ENCODE measurements at places on chromosomes 5 and 9.

DNA sequence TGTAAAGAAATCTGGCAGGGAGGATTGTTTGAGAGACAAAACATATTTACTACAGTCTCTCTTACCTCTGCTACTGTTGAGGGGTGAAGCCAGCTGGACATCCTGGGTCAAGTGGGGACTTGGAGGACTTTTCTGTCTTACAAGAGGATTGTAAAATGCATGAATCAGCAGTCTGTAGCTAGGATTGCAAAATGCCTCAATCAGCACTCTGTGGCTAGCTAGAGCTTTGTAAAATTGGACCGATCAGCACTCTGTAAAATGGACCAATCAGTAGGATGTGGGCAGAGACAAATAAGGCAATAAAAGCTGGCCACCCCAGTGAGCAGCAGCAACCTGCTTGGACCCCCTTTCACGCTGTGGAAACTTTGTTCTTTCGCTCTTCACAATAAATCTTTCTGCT lies 995.8 kb upstream of the CDH6 start:
- no peak for DNase-seq

- DNase-seq, result no peak
Observed at GRCh38 chr5:97601651-97602050, 418.6 kb upstream of the RIOK2 start.

- no peak for DNase-seq
Observed at GRCh38 chr9:13131416-13131815, 148.1 kb downstream of the MPDZ start.

- no peak for DNase-seq
Observed at GRCh38 chr5:125214080-125214479, 467.6 kb upstream of the ZNF608 start.

GRCh38 chr9:93147632-93148031 lies 13.6 kb upstream of the NINJ1 start:
- no peak for DNase-seq

- DNase-seq, result no peak
Observed at GRCh38 chr5:94485067-94485466, 133.3 kb downstream of the KIAA0825 start.

GRCh38 chr5:115588640-115589039 lies 13.6 kb downstream of the TICAM2 start:
- DNase-seq, result no peak

DNA sequence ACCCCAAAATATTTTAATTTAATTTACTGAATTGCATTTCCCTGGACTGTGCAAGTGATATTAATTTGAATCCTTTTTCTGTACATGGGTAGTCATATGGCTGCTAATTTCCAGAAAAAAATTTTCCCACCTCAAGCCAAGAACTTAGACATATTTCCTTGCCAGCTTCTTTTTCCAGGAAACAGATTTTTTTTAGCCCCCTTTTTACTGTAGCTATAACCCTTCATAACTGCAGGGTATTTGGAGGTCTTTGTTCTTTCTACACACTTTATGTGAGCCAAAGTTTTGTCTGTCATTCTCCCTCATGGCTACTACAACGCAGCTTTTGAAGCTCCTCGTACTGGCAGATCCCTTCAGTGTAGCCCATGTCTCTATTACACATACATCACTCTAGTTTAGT lies 261.2 kb upstream of the PIK3R1 start:
- DNase-seq, result no peak

GRCh38 chr5:32244017-32244416 lies 68.7 kb downstream of the MTMR12 start:
- no peak for DNase-seq

GRCh38 chr9:115117999-115118878 lies at the start of gene TNC:
TNC (minus strand) TSS chr9:115118157; CDS start chr9:115091018, 27,139 bp downstream.
- no peak for DNase-seq

DNA sequence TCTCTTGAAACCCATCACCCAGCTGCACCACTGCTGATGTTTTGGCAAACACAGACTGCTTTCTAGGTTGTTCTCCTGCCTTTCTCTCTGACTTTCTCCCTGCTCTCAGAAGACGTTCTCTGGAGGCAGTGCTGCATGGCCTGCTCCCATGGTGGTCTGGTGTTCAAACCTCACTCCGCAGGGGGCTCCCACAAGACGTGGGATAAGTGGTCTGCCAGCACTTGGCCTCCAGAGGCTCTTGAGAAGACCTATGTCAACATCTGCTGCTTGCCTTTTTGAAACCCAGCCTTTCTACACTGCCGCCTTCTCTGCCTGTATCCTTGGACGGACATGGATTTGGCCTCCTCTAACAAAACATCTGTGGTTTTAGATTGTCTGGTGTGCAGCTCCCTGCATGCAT lies 16.6 kb downstream of the USP20 start:
- DNase-seq, result no peak

- DNase-seq, result no peak
Observed at GRCh38 chr5:150042459-150042858, 41.9 kb downstream of the HMGXB3 start.

GRCh38 chr9:112853882-112854585 lies 36.6 kb downstream of the SLC46A2 start:
- no peak for DNase-seq

DNA sequence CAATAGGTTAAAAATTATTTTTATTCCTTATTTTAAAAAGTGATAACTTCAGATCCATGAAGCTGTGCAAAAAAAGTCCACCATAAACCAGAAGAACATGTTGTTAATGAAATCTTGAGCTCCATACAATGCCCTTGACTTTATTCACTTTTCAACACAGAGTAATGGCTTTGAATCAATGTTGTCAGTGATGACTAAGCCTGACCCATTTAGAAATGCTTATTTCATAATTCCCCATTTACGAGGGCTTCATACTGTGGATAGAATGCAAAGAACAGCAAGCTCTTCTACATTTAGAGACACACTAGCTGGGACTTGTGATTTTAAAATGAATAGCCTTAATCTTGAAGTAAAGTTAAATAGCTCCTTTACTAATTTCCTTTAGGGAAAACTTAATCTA lies 25.7 kb upstream of the IL9 start:
- DNase-seq, result no peak

DNA sequence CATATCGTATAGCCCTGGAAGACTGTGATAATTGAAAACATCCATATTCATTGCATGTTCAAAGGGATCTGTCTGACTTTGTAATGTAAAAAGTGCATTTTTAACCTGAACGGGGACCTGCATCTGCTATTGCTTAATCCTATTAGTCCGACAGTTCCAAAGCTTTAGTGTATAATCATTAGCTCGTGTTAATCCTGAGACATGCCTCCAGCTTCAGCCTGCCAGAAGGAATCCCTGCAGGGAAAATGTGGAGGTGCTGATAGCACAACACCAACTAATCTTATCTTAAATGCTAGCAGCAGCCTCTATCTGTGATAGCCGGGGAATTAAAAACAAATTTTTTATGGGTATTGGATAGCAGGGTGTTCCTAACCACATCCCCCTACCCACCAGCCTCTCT lies 495.2 kb downstream of the TLE4 start:
- no peak for DNase-seq

DNA sequence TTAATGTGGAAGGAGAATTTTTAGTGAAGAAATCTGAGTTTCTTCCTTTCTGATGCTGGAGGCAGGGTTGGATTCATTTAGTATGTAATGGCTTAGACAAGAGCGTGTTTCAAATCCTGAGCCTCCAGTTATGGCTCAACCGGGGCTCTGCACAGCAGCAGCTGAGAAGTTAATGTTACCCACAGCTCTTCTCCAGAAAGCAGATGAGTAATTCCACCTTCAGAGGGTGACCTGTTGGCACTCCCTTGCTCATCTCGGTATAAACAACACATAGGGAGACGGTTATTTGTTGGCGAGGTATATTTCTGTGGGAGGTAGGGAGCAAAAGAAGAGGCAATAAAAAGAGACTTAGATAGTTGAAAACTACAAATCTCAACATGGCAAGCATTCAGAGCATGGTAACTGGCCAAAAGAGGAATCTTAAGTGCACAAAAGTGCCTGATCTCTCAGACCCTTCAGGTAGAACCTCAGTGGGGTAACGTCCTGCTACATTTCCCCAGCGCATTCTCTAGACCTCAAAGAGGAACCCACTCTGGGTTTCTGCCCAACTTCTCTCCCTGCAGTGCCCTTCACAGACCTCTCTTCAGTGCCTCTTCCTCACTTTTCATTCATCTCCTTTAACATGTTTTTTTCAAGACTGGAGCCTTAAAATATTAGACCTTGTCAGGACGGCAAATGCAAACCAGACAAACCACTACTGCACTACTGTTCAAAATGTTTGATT lies 417.5 kb upstream of the ADAMTSL1 start:
- DNase-seq, result no peak

- no peak for DNase-seq
Observed at GRCh38 chr5:32419791-32420190, 24.7 kb downstream of the ZFR start.

DNA sequence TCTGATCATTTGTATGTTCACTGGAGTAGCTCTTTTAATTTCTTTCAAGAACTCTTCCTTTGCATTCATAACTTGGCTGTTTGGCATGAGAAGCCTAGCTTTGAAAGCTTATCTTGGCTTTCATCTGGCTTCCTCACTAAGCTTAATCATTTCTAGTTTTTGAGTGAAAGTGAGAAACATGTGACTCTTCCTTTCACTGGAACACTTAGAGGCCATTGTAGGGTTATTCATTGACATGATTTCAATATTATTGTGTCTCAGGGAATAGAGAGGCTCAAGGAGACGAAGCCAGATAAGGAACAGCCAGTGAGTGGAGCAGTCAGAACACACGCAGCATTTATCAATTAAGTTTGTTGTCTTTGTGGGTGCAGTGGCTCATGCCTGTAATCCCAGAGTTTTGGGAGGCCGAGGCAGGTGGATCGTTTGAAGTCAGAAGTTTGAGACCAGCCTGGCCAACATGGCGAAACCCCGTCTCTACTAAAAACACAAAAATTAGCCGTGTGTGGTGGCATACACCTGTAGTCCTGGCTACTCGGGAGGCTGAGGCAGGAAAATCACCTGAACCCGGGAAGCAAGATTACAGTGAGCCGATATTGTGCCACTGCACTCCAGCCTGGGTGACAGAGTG lies 98.3 kb downstream of the UGCG start:
- DNase-seq, result no peak

GRCh38 chr5:177131019-177131320 lies 2.6 kb upstream of the NSD1 start:
- DNase-seq, result no peak

DNA sequence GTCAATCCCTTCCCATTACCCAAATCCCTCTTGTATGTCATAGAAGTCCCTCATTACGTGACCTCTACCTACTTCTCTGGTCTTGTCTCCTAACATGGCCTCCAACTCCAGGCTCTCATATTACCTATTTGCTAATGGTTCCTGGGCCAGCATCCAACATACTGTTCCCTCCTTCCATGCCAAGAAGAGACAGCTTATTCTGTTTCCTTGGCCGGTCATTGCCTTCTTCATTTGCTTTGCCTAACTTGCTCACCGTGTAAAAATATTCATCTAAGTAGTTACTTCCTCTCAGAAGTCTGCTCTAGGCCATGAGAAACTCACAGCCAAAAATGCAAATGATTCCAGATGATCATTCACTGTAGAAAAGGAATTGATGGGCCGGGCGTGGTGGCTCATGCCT lies 8.9 kb upstream of the IL6ST start:
- no peak for DNase-seq

DNA sequence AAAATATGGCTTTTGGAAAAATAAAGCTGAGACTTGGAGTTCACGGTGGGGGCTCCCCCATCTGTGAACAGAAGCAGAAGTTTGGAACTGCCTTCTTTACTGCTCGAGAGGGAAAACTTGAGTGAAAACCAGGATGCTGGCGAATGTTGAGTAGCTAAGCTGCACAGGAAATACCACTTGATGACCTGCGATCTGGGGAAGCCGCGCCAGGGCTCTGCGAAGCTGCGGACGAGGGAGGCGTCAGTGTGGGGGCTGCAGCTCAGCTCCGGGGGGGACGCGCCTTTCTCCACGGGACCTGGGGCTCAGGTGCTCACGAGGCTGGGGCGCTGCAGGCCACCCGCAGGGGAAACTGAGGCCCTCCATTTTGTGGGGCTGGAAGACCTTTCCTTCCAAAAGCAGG lies 62.3 kb downstream of the TENT4A start:
- DNase-seq, result no peak

- DNase-seq, result no peak
Observed at GRCh38 chr5:173228639-173229381, 6.2 kb downstream of the NKX2-5 start.

DNA sequence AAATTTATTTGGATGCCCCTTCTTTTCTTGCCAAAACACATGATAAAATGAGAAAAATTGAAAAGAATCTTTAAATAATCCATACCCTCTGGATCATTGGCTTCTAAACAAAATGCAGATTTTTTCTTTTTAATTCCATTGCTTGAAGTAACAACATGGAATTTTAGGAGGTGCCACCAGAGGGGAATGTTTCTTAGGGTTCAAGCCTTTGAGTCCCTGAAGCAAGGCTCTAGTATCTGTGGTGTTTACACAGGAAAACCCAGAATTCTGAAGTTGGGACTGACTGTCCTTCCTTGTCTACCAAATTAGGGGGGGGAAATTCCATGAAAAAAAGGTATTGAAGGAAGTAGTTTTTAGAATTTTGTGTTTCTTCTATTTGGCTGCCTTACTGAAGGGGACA lies 69.4 kb downstream of the LMNB1 start:
- DNase-seq, result no peak

DNA sequence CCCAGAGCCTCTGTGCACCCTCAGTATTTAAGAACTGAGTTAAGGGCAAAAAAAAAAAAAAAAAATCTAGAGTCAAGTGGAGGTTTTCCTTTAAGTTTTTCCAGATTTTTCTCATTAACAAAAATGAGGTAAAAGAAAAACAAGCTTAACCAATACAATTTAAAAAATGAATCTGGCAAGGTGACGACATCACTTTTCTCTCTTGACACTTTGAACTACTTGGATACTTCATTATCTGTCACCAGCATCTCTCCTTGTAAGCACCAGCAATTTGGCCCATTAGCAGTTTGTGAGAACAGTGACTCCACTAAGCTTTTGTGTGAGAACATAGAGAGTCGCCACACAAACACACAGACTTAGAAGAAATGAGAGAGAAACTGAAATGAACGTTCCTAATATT lies 345.7 kb upstream of the SLC30A5 start:
- no peak for DNase-seq

- DNase-seq, result no peak
Observed at GRCh38 chr9:127118597-127119319, 3.7 kb downstream of the ANGPTL2 start.

GRCh38 chr5:67465537-67466207 lies 269.1 kb upstream of the CD180 start:
- DNase-seq, result no peak

All from CD4-positive, alpha-beta T cell treated with Interleukin-1 beta for 1 hour (primary cell).